ENCODE measurements at places on chromosomes 1 and 21.
A peak's percentile ranks its signal among the peaks of the same experiment; 100 is the strongest.

DNA sequence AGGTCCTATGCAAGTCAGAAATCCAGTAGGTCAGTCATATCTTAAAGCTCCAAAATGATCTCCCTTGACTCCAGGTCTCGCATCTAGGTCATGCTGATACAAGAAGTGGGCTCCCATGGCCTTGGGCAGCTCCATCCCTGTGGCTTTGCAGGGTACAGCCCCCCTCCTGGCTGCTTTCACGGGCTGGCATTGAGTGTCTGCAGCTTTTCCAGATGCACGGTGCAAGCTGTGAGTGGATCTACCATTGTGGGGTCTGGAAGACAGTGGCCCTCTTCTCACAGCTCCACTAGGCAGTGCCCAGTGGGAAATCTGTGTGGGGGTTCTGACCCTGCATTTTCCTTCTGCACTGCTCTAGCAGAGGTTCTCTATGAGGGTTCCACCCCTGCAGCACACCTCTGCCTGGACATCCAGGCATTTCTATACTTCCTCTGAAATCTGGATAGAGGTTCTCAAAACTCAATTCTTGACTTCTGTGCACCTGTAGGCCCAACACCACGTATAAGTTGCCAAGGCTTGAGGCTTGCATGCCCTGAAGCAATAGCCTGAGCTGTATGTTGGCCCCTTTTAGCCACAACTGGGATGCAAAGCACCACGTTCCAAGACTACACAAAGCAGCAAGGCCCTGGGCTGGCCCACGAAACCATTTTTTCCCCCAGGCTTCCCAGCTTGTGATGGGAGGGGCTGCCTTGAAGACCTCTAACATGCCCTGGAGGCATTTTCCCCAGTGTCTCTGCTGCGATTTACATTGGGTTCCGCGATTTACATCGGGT, 472.7 kb downstream of the NPHP4 start:
- no peak for DNase-seq

DNA sequence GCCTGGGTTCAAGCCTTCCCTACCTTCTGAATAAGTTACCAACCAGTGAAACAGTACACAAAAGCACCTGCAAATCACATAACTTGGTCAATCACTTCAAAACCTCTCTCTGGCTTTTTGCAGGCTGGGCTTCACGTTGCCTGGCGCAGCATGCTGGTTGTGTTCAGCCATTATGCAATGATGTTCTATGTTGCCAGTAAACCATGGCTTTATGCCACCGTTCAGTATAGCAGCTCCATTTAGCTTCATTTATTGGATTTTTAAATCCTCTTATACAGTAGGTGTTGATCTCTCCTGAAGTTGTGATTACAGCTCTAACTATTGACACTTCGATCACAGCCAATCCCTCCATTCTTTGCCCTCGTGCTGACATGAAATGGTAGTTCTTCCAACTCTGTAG, 233.6 kb upstream of the PTBP2 start:
- DNase-seq = peak; percentile 22

GRCh38 chr1:93734999-93735398, 53.4 kb upstream of the BCAR3 start:
- peak; percentile 25 for DNase-seq

- no peak for DNase-seq
These were observed 10.8 kb upstream of the TMPRSS2 start for GRCh38 chr21:41518757-41519156.

DNA sequence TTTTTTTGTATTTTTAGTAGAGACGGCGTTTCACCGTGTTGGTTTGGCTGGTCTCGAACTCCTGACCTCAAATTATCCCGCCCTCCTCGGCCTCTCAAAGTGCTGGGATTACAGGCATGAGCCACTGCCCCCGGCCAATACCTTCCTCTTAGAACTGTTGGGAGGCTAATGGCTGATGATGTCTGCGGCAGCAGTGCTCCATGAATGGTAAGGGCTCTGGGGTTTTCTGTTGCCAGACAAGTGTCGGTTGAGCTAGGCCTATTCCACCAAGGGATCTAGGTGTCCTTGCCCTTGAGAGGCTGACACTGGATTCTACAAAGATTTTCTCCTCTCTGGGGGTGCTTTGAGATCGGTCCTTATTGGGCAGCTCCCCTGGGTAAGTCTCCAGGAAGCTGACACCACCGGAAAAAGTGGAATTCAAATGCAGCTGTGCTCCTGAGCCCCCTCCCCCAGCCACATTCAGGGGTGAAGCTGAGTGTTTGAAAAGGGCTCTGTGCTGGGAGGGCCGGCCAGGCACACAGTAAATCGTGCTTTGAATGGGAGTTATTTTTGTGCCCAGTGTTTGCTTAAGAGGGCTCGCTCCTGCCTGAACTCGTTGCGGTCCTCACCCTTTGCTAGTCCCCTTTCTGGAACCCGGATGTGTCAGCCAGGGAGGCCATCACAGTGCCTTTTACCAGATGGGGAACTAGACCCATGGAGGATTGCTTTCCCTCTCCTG, 5.2 kb downstream of the SOX13 start:
- DNase-seq = no peak

GRCh38 chr1:182955596-182956588, 2.9 kb upstream of the SHCBP1L start:
- peak; percentile 96 for DNase-seq

DNA sequence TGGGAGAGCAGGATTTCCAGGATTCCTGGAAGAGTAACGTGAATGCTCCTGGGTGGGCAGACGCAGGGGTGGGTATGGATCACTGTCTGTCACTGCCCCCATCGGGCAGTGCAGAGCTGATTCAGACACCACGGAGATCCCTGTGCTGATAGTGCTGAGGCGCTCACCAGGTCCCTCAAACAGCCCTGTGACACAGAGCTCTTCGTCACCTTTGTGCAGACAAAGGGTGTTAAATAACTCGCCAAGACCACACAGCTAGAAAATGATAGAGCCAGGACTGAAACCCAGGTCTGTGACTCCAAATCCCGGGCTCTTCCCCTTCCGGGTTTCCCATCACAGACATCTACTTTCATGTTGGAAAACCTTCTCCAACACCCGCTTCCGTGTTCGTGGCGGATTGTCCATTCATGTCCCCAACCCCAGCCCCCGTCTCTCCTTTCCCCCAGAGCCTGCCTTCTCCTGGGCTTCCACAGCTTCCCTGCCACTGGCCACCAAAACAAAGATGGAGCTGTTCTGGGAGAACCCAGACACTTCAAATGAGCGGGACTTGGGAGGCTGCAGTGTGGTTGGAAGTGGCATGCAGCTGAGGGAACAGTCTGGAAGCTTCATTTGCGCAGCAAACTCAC, 2.6 kb downstream of the EFHD2 start:
- no peak for DNase-seq

- DNase-seq = peak; percentile 65
These were observed 14.3 kb upstream of the GPR157 start for GRCh38 chr1:9143250-9143649.

DNA sequence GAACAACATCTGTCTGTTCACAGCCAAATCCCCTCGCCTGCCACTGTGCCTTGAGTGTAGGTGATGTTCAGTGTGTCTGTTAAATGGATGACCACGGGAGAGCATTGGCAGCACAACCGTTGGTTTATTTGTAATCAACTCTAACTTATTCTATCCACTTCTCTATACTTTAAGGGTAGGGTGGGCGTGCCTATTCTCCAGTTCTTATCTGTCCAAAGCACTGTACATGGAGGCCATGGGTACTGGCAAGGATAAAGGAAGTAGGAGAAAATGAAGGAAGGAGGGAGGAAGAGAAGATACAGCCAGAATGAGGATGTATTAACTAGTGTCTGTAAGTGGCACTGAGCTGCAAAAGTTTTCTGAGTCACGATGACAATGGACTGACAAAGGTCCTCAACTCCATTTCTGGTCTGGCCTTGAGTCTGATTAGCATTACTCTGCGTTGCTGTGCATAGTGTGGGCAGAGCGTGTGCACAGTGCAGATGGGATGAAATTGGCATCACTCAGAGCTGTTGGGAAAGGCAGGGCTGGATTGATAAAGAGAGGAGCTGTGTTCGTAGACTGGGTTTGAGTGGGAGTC, 7.1 kb downstream of the RHOU start:
- DNase-seq = no peak

DNA sequence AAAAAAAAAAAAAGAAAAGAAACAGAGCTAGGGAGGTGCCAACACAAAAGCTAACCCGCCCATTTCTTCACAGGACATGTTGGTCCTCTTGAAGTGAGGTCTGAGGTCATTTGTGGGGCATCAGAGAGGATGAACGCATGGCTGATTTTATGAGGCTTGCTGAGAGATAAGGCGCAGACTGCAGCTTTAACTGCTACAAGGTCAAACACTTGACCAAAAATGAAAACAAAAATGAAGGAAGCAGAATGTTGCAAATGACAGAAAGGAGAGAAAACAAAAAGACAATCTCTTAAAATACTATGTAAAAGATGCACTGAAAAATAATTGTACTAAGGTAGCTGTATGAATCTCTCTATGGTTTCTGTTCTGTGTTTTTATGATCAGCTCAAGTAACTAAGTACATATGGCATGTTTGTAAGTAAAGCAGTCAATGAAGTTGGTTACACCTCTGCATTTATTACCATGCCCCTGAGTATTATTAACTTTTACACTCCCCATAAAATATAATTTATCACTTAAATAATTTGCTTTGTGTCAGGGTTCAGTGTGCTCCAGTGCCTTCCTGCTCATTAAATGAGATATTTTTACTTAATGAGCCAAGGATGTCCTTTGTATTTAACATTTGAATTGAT, 249.1 kb upstream of the NR5A2 start:
- peak; percentile 33 for DNase-seq

DNA sequence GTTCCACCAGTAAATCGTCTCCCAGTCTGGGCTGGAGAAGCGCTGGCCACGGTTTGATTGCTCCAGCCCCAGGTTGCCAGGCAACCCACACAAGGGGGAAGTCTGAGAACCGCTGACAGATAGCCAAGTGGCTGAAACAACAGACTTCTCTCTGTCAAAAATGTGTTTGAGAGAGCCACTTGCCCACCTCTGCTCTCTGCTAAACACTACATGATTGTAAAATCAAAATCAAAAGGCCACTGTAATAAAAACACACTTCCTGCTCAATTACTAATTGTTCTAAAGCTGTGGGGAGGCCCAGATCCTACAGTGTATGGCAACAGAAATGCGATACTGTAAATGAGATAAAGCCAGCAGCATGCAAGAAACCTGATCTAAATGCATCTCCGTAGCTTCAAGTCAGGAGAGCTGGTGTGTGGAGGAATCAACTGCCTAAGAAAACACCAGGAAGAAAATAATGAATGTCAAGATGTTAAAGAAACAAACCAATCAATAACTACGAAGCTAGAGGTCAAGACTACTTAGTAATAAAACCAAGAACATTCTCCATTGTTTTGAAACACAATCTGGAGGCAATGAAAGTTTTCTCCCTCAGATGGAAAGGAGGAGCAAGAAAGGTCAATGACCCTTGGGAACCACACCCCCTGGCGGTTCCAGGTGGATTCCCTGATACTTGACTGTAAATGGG, 121.2 kb downstream of the SLC45A1 start:
- DNase-seq = peak; percentile 91

GRCh38 chr1:150552128-150552910, 3.1 kb downstream of the ADAMTSL4 start:
- DNase-seq = peak; percentile 97

- no peak for DNase-seq
These were observed 27.1 kb downstream of the PCAT6 start for GRCh38 chr1:202837746-202838262.

DNA sequence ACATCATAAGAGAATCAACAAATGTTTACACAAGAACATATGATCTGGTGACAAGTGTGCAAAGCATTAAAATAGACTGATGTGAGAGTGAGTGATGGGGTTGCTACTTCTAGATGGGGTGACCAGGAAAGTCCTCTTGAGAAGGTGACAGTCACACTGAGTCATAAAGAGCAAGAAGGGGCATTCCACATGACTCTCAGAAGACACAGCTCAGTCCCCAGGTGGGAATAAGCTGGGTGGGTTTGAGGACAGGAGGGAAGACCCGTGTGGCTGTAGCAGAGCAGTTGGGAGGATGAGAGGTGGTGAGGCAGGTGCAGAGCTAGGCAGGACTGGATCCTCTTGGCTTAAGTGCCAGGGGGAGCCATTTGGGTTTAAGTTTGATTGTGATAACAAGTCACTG, 53.1 kb downstream of the TNR start:
- DNase-seq = no peak

DNA sequence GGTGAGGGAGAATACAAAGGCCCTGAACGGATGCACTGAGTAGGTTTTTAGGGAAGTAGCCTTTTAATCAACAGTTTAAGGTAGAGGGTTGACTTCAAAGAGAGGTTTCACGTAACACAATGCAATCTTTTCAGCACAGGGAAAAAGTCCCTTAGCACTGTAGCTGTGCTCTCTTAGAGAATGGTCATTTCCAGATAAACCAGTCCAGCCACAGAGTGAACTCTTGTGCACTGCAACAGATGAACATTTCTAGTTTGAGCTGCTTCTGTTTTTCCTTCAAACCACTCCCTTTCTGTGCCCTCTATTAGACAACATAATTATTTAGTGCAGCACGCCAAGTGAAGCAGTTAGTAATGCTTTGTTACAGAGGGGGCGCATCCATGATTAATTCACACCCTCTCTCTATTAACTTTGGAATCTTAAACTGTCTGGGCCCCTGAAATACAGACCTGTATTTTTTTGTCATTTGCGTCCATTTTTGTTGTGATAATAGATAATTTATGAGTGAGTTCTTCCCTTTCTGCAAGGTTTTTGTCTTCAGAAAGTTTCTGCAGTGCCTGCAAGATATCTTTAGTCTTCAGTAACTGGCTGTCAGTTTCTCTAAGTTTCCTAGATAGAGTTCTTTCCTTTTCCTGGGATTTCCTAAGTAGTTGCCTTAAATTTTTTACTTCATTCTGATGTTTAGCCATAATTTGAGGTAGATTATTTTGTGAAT, 22.9 kb downstream of the LCA5L start:
- DNase-seq = no peak

GRCh38 chr1:51281807-51282206, 45.7 kb downstream of the RNF11 start:
- no peak for DNase-seq

DNA sequence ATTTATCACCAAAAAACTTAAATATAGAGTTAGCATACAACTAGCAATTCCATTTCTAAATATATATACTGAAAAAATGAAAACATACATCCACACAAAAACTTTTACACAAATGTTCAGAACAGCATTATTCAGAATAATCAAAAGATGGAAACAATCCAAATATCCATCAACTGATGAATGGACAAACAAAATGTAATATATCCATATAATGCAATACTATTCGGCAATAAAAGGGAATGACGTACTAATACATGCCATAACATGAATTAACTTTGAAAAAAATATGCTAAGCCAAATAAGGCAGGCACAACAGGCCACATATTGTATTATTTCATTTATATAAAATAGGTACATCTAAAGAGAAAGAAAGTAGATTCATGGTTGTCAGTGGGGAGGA, 33.9 kb downstream of the TUT4 start:
- no peak for DNase-seq

Data from iris pigment epithelial cell (primary cell).